SK-N-SH (cell line): ENCODE measurements at places on chromosomes 7 and 10.

DNA sequence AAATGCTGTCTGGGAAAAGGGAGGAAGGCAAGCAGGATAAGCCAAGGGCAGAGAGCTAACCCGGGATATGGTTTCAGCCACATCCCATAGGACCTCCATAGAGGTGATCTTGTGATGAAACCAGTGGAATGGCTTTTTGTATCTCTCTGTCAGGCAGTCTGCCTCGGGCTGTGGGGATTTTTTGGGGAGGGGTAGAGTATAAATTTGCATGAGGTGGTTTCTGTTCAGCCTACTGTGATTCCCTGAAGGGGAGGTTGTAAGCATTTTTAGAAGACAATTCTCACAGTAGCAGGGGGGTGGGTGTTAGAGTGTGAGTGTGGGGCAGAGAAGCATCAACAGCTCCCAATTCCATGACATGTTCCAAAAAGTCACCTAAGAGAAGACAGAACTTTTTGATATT, 11.8 kb downstream of the OR9A2 start:
- DNase-seq: no peak

GRCh38 chr10:71844084-71844483, 7.0 kb downstream of the PSAP start:
- no peak for DNase-seq

- no peak for DNase-seq
Observed at GRCh38 chr10:101301111-101301731, 52.7 kb upstream of the BTRC start.

- DNase-seq: no peak
Observed at GRCh38 chr7:126222782-126223181, 1030.0 kb downstream of the GRM8 start.

DNA sequence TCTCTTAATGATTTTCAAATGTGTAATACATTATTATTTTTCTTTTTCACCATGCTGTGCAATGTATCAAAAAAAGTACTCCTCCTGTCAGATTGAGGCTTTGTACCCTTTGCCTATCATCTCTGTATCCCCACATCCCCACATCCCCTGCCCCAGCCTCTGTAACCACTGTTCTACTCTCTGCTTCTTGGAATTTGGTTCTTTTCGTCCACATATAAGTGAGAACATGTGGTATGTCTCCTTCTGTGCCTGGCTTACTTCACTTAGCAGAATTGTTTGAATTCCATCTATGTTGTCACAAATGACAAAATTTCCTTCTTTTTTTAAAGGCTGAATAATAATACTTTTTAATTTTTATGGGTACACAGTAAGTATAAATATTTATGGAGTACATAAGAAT, 13.8 kb downstream of the TAF3 start:
- DNase-seq: no peak

GRCh38 chr10:112585960-112586359, 138.9 kb downstream of the VTI1A start:
- no peak for DNase-seq

DNA sequence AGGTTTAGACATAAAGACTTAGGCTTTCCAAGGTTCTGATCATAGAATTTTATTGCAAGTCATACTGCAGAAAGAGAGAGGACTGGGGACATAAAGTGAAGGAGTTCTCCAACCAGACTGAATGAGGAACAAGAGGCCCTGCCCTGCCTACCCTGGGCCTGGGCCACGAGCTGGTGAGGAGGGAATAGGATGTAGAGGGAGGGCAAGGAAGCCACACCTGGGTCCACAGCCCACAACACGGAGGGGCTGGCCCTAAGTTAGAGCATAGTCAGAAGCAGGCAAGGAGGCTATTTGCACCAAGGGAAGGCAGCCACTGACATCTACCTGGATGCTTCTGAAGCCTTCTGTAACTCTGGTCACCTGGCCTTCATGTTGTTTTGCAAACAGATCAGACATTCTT, 82.2 kb upstream of the CXCL12 start:
- DNase-seq: no peak

DNA sequence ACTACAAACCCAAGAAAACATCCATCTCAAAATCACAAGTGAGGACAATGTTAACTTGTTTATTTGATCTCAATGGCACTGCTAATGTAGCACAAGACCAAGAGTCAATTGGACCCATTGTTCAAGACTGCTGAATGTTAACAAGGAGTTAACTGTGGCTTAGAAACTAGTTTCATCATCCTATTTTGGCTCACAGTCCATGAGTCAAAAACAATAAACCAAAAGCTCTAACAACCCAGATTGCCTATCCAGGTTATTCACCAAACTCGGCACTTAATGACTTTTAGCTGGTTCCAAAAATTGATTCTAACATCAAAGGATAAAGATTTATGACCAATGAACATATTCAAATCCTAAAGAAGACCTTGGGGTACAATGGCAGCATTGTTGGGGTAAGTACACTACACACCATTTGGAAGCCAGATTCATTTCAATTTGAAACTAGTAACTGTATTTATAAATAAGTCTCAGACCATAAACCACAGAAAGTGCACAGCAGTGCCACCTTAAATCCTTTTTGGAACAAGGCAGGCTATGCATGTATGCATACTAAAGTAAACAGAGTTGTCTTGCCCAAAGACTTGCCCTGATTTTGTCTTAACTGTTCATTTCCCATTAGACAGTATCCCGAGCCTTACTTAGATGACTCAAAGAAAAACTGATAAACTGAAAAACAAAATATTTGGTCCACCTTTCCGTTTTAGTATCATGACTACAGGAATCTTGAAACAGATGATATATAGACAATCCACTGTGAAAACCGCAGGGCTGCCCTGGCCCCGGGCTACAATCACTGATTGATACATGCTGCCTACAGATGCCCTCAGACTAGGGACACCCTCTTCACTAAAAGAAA, 84.5 kb downstream of the SRPK2 start:
- DNase-seq: no peak

GRCh38 chr10:75825235-75825634, 393.8 kb downstream of the LRMDA start:
- no peak for DNase-seq

DNA sequence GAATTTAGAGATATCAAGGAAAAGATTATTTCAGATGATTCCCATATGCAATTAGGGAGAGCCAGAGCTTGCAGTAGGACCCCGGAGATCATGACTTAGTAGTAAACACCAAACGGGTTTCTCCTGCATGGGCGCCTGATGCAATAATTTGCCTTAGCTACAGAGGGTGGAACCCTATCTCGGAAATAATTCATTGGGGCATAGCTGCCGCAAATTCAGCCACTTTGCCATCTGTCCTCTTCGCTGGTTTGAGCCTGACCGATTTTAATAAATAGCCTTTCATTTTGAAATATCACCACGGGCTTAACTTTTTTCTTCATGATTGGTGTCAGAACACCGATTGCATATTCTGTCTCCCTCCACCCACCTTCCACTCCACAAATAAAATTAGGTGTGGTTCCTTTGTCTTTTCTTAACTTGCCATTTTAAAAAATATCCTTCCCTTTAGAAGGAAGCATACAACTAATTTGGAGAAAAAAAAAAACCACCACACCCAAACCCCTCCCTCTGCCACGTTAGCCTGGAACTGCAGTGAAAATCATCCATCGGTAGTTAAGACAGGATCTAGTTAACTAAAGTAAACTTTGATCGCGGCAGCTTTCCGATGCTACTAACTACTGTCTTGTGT, 1.4 kb downstream of the GARS1 start:
- peak; percentile 60 for DNase-seq

GRCh38 chr7:107321611-107322010, 148.2 kb upstream of the GPR22 start:
- DNase-seq: no peak

DNA sequence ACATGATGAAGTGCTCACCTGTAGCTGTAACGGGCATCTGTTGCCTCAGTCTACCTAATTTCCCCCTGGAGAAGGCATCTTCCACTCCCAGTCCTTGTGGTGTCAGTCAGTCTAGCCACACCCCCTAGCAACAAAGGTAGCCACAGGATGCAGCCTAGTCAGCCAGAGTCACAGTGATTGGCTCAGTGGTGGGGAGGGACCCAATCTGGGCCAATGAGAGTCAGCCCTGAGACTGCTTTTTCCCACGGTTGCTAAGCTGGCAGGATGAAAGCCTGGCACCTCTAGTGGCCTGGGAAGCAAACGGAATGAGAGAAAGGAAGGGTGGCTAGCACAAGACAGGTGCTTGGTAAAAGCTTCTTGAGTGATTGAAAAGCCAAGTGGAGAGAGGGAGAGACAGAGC, 118.6 kb downstream of the SH3PXD2A start:
- peak; percentile 52 for DNase-seq

DNA sequence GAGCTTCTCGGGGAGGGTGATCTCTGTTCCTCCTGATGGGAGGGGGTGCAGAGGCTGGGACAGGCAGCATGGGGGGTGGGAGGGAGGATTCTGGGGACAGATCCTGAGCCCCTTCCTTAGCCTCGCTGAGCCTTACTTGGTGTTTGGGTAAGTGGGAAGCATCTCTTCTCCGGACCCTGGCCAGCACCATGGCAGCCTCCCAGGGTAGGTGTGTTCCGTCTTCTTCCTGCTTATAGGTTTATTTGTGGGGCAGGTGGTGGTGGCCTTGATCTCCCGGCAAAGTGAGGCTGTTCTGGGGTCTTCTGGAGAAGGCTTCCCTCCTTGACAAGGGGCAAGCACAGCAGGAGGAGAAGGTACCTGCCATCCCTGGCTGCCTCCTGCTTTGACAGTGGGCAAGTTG, 226.9 kb downstream of the GLRX3 start:
- no peak for DNase-seq

- no peak for DNase-seq
Observed at GRCh38 chr10:57599440-57599839, 668.3 kb downstream of the IPMK start.
